ENCODE measurements at places on chromosomes 6 and 20.
A peak's percentile ranks its signal among the peaks of the same experiment; 100 is the strongest.

GRCh38 chr6:152338335-152339125 lies 298.6 kb downstream of the SYNE1 start:
- peak; percentile 21 for DNase-seq

DNA sequence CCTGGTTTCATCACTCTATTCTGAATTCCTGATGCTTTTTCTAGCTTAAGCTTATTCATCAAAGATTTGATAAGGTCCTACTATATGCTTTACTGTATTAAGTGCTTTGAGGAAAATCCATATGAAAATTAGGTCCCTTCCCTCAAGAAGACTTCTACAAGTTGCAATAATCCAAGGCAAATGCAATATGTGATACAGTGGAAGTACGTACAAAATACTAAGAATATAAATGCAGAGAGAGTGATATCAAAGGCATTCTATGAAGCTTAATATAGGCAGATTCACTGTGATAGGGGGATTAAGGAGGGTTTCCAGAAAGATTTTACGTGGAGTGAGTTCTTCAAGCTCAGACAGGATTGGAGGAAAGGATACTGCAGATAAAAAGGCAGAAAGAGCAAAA lies 142.1 kb downstream of the C6orf118 start:
- no peak for DNase-seq

GRCh38 chr6:144786825-144787224 lies 501.7 kb downstream of the UTRN start:
- no peak for DNase-seq

GRCh38 chr6:166664135-166664534 lies 37.1 kb upstream of the RPS6KA2 start:
- peak; percentile 12 for DNase-seq

GRCh38 chr6:149922642-149923326 lies at the start of gene RAET1G:
Gene RAET1G (minus strand): TSS chr6:149923121. CDS start chr6:149923010, 111 bp downstream.
- DNase-seq, result peak; percentile 94
